ENCODE measurements at places on chromosomes 3 and 15.

DNA sequence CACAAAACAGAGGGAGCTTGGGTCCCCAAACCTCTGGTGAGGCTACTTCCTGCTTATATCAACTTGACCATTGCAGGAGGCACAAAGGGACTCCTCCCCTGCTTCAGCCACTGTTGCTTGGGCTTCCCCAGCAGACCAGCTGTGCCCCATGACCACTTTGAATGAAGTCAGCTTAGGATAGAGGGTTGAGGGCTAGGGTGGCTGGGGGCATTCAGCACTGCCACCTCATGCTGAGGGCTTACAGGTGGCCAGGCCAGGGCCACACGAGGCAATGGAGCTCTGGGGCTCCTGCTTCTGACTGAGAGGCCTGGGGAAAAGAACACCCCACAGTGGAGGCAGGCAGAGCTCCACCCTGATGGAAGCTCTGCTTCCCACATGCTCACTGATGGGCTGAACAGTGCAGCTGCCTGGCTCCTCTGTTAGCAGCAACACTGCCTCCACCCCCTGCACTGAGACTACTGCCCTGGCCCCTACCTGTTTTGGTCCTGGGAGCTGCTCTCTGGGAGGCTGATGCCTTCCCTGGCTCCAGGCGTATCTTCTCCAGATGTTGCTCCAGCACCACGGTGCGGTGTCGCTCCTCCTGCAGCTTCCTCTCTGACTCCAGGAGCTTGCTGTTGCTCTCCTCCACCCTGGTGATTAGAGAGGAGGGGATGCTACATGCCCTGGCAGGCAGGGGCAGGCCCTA lies 10.2 kb upstream of the HHATL start:
- no peak for DNase-seq

DNA sequence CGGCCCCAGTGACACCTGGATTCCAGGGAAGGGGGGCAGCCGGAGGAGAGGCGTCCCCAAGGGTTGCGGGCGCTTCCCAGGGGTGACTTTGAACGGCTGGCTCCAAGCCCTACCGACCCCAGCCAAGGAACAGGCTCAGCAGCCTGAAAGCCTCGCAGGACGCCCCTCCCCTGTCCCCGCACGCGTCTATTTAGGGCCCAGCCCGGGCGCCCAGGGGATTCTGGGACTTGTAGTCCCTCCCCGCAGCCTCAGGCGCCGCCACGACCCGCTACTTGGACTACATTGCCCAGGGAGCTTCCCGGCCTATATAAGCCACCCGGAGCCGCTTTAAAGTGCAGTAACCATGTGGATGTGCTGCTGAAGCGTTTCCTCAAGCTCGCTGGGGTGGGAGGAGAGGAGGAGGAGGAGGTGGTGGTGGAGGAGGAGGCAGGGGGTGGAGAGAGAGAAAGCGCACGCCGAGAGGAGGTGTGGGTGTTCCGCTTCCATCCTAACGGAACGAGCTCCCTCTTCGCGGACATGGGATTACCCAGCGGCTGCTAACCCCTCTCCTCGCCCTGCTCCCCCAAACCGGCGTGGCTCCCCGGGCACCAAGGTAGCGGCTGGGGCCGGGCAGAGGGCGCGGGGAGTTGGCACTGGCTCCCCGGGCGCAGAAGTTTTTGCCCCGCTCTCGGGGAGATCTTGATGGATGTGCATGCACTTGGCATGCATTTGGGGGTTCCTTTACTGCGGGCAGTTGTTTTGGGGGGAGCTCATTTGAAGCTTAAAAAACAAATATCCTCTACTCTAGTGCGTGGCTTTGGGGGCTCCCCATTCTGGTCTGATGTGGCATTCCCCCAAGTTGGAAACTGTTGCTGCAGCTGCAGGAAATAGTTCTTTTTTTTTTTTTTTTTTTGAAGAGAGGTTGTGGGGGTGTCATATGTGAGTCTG lies at the start of gene ITPR1:
Gene ITPR1 (plus strand): TSS at position 335 of the 927 bp plus-strand sequence. CDS start 23,144 bp downstream, outside the sequence.
- DNase-seq = peak; percentile 99

DNA sequence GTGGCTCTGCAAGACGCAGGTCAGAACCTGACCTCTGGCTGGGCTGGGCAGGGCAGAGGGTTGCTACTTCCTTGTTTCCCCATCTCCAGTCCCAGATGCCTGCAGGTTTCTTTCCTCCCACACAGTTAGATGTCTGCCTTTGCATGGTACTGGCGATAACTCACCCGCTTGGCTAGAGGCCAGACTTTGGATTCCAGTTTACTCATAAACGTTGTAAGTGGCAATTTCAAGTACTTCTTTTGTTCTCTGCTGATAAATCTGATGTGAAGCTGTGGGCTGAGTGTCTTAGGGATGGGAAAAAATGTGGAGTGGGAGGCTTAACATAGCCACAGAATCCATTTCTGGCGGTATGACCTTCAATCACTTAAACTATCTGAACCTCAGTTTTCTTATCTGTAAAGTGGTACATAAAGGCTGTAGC lies 194.2 kb downstream of the EBLN2 start:
- DNase-seq = peak; percentile 63

- no peak for DNase-seq
These were observed 40.8 kb downstream of the PLCH1 start for GRCh38 chr3:155704061-155704460.

- DNase-seq = no peak
These were observed 7.6 kb downstream of the CPN2 start for GRCh38 chr3:194343561-194343893.

DNA sequence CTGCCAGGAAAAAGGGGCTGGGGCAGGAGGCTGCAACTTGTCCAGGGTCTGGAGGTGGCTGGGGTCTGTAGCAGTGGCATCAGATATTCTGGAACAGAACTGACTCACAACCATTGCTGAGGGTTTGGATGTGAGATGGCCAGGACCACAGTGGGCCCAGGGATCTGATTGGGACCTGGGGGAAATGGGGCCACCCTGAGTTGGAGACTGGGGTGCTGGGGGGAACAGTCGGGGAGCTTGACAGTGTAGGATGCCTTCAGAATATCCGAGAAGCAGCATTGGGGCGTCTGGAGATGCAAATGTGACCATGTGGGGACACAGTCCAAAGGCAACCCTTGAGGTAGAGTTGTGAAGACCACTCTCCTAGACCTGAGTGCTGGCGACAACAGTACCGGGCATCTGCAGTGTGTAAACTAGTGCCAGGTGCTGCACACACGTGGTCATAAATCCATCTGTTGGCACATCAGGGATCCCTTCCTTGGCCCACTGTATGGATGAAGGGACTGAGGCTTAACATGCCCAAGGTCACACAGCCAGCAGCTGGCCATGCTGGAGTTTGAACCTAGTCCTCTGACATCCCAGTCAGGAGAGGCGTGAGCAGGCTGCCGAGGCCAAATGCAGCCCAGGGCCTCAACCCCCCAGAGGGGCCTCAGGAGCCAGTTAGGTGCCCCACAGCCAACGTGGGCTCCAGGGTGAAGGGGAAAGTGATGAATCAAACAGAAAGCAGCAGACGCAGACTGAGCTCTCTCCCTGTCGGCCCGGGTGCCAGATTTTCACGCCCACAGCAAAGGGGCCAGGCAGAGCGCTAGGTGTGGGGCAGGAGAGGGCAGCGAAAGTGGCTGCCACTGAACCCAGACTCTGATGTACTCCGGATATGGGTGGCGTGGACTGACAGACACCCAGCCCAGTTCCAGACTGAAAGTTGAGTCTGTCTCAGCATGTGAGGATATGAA lies 18.8 kb downstream of the HEMK1 start:
- DNase-seq = no peak

GRCh38 chr15:95994418-95994817 lies 336.1 kb upstream of the NR2F2 start:
- peak; percentile 64 for DNase-seq

DNA sequence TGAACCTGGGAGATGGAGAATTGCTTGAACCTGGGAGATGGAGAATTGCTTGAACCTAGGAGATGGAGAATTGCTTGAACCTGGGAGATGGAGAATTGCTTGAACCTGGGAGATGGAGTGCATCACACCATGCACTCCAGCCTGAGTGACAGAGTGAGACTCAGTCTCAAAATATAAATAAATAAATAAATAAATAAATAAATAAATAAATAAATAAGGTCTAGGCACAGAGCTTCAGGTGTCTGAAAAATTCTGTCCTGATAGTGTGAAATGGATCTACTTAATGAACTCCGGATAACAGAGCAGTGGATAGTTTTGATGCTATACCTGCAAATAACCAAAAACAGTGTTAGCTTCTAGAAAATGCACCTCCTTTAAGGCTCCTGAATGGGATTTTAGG lies 24.3 kb upstream of the NUDT16 start:
- DNase-seq = no peak

GRCh38 chr3:134404366-134404885 lies 30.2 kb upstream of the AMOTL2 start:
- no peak for DNase-seq

- peak; percentile 62 for DNase-seq
These were observed 63.7 kb downstream of the SLC12A8 start for GRCh38 chr3:125148836-125149235.

- DNase-seq = no peak
These were observed 463.4 kb upstream of the ARL6 start for GRCh38 chr3:97301114-97301513.

DNA sequence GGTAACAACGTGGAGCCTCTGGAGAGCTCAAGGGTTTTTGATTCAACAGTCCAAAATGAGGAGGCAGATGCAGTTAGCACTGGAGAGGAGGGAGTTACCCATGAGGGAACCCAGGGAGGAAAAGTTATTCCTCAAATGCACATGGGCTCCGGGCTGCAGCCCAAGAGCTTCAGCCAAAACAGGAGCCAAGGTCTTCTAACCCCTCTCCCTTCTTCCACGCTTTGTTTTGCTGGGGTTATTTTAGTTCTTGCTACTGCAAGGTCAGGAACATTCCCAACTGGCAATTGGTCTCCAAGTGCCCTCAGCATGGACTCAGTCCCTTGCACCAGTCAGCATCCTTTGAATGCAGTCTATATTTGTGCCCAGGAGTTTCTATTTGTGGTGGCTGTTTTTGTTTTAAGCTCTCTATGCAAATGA lies 90.0 kb downstream of the TGFBR2 start:
- no peak for DNase-seq

DNA sequence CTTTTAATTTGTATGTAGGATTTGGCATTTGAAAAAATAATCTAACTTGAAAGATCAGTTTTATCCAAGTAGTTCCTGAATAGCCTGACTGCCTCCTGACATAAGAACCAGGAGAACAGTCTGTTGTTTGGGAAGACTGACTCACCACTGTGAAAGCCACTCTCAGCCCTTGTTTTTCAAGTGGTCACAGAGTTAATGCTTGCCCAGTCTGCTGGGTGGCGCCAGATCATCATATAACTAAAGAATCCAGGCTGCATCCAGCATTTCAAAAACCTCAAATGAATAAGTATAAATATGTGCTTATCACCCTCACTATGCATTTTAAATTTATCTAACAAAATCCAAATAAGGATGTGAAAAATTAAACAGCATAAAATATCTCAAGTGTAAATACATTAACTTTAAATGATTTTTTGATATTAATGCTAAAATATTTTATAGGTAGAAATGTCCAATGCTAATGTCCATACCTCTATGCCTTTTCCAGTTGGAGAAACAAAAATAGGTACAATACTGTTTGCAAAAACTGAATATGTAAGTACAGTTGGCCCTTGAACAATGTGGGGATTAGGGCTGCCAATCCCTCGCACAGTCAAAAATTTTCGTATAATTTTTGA lies 26.9 kb upstream of the ZBBX start:
- DNase-seq = no peak

DNA sequence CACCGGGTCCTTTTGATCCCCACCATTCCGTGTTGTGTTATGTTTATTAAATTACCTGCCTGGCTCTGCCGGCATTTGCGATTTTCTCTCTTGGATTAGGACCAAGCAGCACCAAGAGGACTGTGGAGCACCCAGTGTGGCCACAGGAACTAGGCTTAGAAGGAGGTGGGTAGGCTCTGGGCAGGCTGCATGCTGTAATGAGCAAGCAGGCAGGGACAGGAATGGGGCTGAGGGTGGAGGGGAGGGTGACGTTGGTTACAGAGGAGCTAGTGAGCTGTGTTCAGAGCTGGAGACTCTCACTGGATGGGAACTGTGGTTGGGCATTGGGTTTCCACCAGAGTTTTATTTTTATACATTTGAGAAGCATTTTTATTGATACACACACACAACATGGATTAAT lies 7.9 kb upstream of the SCN5A start:
- no peak for DNase-seq

GRCh38 chr15:58495891-58496408 lies 64.2 kb downstream of the LIPC start:
- DNase-seq = no peak

DNA sequence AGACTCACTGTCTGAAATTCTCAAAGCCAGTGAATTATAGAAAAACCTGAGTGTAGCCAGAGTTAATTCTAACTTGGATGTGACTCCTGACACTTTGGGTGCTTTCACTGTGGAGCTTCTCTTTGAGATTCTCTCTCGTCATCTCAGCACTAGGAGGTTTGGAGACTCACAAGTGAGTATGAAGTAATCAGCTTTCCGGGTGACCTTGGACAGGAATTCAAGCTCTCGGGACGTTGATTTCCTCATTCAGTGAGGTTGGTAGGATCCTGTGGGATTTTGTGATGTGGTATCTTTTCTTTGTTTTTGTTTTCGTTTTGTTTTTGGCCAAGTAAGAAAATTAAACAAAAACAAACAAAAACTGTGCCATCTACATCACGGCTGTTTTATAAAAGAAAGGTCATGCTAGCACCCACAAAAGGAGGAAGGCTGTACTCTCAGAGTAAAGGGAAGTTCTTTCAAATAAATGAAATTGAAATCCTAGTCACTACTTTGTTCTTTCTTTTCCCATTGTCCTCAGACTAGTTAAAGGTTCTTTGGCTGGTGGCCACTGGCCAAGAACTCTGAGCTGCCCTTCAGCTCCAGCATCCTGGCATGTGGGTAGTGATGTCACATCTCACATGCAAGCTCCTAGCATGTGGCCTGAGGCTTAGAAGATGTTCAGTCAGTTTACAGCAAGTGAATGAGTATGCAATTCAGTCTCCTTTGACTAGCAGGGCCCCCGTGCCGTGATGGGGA lies 263.3 kb upstream of the TPM1 start:
- peak; percentile 63 for DNase-seq

DNA sequence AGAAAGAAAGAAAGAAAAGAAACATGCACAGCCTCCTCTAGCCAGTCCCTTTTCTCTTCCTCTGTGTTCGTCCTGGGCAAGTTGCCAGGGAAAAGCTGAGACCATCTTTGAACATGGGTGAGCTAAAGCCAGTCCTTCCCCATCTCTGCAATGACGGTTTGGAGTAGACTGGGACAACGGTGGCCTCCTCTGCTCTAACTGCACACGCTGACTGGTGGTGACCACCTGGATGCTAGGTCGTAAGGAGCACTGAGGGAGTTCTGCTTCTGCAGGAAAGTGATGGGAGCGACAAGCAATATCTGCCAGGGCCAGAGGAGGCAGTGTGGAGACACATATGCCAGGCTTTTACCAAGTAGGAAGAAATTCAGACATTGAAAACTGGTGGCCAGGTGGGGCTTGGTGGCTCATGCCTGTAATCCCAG lies 111.7 kb downstream of the NUP210 start:
- DNase-seq = no peak

- peak; percentile 84 for DNase-seq
These were observed 21.6 kb downstream of the UACA start for GRCh38 chr15:70741677-70742293.

DNA sequence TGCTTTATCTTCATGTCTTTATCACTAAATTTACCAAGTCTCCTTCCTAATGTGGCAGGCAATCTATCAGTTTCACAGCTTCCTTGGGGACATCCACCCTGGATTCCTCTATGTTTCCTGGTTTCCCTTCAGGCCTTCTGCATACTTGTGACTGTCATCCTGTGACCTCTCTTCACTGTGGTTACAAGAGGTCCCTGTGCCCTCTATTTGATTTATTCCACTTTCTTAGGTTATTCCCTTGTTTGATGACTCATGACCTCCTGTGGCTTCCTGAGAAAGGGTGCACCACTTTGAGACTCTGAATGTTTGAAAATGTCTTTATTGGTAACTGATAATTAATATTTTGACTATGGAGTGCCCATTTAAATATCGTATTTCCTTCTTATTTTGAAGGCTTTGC lies 60.5 kb upstream of the KY start:
- DNase-seq = peak; percentile 6

GRCh38 chr15:74752531-74752930 lies 3.9 kb downstream of the CYP1A2 start:
- peak; percentile 36 for DNase-seq
